ENCODE measurements at places on chromosomes 2 and 18.

- no peak for DNase-seq
These were observed 102.5 kb downstream of the FMNL2 start for GRCh38 chr2:152437276-152438108.

GRCh38 chr18:22194151-22194598 is 24.8 kb downstream of the GATA6 start:
- no peak for DNase-seq

- no peak for DNase-seq
These were observed 218.0 kb upstream of the CWC22 start for GRCh38 chr2:180225118-180225517.

DNA sequence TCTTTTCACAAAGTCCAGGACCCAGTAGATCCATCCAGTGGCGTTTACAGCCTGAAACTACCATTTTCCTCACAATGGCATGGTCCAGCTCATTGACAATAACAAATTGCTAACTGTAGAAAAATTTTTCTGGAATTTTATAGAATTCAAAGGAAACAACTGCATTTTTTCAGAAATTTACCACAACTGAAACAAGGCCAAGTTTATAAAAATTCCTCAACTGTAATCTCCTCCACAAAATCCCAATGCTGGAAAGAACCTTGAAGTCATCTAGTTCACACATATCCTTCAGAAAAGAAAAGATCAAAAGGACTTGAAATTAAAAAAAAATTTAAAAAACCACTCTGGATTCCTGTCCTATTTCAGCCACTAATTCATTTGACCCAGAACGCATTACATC is 226.0 kb upstream of the CTAGE1 start:
- DNase-seq = no peak

DNA sequence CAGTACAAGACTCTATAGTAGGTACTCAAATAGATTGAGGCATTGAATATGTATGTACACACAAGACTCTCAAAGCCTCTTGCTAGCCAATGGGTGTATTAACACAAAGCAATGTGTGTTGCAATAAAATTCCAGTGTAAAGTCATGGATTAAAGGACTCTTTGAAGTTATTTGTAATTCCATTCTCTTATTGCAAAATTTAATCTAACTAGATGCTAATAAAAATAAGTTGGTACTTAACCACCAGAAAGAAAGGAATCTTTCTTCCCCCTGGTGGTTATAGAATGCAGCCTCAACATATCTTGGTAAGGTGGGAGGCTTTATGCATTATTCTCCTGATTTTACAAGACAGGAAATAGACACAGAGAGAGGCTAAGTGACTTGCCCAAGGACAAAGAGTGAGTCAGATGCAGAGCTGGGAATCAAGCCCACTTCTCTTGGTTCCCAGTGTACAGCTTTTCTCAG is 18.0 kb downstream of the LRP1B start:
- no peak for DNase-seq

DNA sequence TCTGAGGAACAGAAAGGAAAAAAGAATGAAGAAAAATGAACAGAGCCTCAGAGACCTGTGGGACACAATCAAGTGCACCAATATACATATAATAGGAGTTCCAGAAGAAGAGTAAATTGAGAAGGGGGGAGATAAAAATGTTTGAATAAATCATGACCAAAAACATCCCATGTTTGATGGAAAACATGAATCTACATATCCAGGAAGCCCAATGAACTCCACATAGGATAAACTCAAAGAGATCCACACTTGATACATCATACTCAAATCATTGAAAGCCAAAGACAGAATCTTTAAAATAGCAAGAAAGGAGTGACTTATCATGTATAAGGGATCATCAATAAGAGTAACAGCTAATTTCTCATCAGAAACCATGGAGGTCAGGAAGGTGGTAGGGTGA is 80.0 kb downstream of the COA5 start:
- no peak for DNase-seq

GRCh38 chr2:42962508-42962953 is 170.1 kb upstream of the HAAO start:
- no peak for DNase-seq

- DNase-seq = no peak
These were observed 31.9 kb downstream of the MYO7B start for GRCh38 chr2:127567351-127567854.

GRCh38 chr2:7193457-7193856 is 276.2 kb downstream of the RNF144A start:
- DNase-seq = no peak

DNA sequence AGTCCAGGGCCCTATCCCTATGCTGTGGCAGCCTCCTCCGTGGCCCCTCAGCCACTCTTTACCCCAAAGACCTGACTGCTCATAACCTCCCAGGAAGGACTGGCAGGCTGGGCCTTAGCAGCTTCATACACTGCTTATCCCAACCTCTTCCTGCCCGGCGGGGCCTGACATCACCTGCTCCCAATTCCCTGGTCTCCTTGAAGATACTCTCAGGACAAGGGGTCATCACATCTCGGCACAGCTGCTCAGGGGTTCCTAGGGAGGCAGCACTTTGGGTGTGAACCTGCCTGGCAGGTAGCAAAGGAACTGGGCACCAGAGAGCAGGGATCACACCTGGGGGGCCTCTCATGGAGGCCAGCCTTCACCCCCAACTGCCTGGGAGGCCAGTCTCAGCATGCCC is 68.5 kb downstream of the PLB1 start:
- DNase-seq = no peak

DNA sequence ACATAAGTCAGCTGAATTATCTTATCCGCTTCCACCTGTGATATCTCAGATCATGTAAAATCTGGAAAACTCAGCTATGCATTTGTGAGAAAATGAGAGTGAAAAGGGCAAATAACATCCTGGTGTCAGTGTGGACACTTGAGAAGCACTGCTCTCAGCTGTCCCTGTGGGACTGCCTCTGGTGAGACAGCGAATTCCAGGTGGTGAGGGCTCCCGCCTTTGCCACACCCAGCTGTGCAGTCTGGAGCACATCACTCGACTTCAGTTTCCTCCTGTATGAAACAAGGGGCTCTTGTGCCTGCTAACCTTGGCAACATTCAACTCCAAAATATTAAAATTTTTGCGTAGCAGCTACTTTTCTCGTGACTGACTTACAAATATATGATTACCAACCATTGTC is 194.9 kb upstream of the BOD1L2 start:
- DNase-seq = no peak

DNA sequence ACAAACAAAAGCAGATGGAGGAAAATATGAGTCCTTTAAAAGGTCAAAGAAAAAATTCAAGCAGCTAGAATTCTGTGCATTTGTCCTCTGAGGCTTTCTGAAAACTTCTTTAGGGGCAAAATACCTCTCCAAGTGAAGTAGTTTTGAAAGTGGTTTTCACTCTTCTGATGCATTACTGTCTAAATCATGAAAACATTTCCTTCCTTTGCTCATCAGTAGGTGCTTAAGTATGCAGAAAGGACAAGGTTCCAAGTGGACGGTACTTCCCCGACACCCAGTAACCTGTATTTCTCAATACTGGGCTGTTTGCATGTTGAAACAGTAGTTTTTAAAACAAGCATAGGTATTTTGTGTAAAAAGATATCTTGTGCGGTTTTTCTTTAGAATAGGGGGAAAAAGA is 189.1 kb upstream of the ERBB4 start:
- no peak for DNase-seq

- no peak for DNase-seq
These were observed 933.7 kb downstream of the NRXN1 start for GRCh38 chr2:50098242-50098641.

GRCh38 chr2:225378984-225379383 is 20.5 kb upstream of the NYAP2 start:
- DNase-seq = no peak

DNA sequence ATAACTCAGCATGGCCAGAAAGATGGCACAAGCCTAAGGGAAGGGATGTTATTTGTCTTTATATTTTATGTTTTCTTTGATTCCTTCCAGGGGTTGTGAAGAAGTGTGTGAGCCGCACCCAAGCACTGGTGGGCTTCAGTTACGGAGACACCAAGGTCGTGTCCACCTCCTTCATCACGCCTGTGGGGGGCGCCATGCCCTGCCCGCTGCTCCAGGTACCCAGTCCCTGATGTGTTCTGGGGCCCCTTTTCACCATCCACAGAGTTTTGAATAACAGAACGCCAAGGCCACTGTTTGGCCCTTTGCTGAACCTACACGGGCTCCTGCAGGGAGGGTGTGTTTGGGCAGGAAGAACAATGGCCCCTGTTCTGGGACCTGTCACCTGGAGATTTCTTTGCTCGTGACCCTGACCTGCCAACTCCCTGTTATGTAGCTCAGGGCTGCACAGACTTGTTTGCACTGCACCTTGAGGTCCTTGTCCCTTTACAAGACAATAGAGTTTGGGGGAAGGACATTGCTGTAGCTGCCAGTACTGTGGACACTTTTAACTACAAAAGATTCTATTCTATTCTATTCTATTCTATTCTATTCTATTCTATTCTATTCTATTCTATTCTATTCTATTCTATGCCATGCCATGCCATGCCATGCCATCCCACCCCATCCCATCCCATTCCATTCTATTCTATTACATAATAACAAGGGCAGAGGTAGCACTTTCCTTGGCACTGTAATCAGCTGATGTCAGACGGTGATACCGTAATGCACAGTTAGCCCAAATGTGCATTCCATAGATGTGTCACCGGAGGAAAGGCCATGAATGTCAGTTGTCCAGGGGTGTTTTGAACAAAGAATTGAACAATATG is 48.2 kb upstream of the CNGA3 start:
- no peak for DNase-seq
